ENCODE measurements at places on chromosomes 3 and 15.

DNA sequence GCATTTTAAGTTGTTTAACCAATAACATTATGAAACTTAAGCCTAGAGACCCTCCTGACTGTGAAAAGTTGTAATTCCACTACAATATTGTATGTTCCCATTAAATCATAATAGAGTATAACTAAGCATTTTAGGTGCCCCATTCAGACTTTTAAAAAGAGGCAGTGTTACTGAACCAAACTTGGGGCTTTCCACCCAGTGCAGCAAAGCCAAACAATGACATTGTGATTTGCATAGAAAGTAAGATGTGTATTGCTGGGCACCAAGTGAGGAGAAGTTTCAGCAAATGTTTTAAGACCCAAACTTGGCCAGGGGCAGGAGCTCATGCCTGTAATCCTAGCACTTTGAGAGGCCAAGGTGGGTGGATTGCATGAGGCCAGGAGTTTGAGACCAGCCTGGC is 706.2 kb downstream of the GRM7 start:
- no peak for DNase-seq

GRCh38 chr3:143165211-143165610 is 45.6 kb downstream of the CHST2 start:
- DNase-seq: no peak

- peak; percentile 62 for DNase-seq
These were observed 5.7 kb downstream of the LYSMD2 start for GRCh38 chr15:51731549-51732267.

DNA sequence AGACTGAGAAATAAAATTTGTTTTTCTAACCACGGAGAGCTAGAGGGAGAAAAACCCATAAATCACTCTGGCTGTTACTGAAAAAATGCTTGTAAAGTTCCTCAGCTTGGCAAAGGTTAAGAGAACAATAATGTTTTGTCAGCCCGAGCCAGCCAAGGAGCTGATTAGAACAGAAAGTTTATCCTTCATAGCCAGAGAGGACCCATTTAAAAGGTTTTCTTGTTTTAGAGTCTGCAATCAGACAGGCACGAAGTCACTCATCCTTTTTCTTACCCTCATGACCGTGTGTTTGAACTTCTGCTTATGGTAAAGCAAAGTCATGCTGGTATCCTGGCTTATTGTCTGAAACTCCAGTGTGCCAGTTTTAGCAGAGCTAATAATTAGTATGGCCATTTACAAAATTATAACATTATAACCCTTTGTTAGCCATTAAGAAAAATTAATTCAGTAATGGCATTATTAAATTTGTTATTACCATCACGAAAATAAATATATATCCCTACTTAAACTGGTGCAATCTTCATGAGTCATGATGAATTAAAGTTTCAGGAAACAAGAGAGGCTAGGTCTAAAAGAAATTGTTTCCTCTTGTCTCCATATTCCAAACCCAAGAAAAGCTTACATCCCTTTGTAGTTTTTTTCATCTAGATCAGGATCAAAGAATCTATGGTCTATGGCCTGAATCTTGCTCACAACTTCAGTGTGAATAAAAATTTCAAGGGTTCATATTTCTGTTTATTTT is 13.5 kb upstream of the STXBP5L start:
- peak; percentile 11 for DNase-seq

GRCh38 chr15:48645558-48646330 is at the start of gene FBN1:
TSS of gene FBN1 (minus strand) at chr15:48645709. CDS start at chr15:48644769, 940 bp downstream.
- DNase-seq: peak; percentile 94

DNA sequence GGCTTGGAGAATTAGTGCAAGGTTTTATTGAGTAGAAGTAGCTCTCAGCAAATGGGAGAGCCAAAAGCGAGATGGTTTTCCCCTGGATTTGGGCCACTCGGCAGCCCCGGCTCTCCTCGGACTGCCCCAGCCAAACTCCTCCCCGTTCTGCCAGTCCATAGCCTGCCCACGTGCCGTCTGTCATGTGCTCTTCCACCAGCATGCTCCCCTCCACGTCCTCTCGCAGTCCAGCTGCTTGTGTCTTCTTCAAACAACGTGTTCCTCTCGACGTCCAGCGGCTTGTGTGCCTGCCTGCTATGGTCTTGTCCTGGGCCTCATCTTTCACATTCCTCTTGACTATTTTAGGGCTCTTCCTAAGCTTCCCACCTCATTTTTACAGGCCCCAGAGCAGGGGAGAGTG is 16.7 kb upstream of the SECISBP2L start:
- DNase-seq: no peak

DNA sequence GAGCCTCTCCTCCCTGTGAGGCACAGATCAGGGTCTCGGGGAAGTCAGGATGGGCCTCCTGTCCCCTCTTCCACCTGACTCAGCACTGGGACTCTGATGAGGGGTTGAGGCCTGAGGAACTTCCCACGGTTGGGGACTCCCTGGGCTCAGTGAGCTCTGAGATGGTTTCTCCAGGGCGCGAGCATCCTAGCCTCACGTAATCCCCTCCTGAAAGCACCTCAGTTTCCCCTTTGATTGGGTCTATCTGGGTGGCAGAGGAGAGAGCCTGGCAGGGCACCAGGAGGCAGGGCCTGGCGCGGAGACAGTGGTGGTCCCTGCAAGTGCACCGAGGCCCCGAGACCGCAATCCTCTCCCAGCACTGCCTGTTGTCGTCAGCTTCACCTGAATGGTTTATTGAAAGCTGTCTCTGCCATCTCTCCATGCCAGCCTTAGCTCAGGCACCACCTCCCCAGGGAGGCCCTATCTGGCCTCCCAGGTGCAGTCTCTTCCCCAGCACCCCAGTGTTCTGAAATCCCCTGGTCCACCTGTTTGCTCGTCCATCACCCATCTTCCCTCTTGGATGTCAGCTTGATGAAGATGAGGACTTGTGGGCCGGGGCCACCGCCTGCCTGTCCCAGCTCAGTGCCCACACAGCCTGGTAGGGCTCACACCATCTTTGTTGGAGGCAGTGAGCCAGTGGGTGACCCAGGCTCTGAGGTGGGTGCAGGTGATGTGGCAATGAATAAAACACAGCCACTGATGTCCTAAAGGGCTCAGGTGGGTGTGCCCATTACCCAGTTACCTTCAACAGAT is 52.2 kb upstream of the PCSK6 start:
- no peak for DNase-seq

DNA sequence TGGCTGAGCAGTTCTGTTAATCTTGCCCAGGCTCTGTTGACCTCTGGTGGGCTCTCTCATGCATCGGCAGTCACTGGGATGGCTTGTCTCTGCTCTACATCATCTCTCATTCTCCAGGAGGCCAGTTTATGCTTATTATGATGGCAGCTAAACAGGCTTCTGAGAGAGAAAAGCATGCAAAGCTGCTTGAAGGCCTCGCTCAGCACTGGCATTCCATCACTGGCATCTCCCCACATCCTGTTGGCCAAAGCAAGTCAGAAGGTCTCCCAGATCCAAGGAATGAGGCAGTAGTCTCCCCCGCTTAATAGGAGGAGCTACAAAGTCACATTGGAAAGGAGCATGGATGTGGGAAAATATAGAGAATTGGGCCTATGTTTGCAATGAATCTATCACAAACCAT is 212.6 kb downstream of the ZNF621 start:
- DNase-seq: peak; percentile 10

- DNase-seq: peak; percentile 57
These were observed 28.7 kb downstream of the WWTR1 start for GRCh38 chr3:149628957-149629670.

DNA sequence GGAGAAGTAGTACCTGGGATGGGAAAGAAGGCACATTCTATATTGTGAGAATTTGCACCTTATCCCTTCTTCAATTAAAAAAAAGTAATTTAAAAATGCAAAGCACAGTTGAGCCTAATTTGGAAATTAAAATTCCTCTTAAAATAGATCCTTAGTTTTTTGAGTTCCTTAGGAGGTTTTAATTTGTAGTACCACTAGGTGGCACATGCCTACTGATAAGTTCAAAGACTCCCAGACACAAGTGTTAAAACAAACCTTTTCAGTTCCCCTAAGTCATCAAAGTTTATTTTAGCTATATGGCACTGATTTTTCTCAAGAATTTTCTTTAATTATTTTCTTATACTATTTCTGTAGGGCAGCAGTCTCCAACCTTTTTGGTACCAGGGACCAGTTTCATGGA is 127.6 kb upstream of the AZI2 start:
- DNase-seq: peak; percentile 42

DNA sequence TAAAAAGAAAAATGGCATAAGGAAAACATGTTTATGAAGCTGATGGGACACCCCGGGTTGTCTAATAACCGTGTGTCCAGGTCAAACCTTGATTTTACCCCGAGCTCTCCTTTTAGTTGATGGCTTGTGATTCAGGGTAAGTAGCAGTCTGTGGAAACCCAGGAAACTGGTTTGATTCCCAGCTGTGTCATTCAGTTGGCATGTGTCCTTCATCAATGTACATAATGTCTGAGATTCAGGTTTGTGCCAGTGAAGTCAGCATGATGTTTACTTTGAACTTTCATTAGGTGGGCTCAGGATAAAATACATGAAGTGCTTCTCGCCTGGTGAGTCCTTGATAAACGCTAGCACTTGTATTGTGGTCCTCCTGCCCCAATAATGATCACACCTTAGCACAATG is 4.3 kb upstream of the COPG1 start:
- no peak for DNase-seq

GRCh38 chr3:31157047-31157694 is 262.7 kb upstream of the GADL1 start:
- DNase-seq: peak; percentile 28

- peak; percentile 16 for DNase-seq
These were observed 198.5 kb upstream of the COL8A1 start for GRCh38 chr3:99439892-99440291.

DNA sequence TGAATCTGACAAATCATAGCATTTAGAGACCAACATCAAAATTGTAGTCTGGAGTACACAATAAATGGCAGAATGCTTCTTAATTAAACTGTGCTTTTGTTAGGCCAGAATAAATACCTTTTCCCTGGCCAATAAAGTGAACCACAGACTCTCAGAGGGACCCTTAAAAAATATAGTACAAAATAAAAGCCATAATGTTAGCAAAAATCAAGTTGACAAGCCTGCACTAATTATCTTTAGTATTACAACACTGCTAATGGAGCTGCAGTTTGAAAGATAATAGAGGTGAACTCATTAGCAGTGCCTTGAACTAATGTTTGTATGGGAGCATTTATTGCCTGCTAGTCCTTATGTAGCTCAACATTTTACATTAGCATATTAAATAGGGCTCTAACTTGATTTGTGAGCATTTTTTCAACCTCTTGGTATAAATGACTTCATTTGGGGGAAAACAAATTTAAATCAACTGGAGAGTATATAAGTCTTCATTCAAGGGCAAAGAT is 801.3 kb downstream of the EPHA3 start:
- DNase-seq: no peak

GRCh38 chr3:194888916-194889315 is 203.2 kb downstream of the FAM43A start:
- no peak for DNase-seq

GRCh38 chr3:38325256-38325655 is 21.3 kb upstream of the XYLB start:
- no peak for DNase-seq

DNA sequence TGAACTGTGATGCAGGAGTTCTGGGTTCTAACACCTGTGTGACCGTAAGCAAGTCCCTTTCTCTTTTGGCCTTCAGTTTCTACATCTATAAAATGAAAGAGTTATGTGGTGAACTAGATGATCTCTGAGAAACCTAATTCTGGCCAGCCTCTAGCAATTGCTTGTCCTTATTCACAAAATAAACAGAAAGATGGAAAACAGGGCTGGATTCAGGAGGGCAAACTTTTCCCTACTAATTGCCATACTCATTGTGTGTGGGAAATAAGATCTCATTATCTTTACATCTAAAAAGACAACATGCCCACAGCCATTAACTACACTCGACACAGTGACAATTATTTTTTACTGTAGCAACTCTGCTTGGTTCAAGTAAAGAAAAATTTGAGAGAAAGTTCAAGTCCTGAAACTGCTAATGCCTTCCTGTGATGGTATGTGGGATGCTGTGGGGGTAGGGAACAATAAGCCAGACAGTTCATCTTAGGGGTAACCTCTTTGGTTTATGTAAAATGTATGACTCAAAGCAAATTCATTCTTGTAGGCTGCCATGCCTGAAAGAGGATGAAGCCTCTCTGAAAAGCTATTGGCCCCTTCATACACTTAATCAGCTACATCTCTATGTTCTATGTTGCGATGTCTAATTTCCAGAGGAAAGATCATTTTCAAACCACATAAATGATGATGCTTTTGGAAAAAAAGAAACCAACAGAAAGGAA is 177.6 kb upstream of the BCL6 start:
- DNase-seq: peak; percentile 39

GRCh38 chr15:70323111-70323851 is 225.6 kb upstream of the TLE3 start:
- DNase-seq: peak; percentile 63

DNA sequence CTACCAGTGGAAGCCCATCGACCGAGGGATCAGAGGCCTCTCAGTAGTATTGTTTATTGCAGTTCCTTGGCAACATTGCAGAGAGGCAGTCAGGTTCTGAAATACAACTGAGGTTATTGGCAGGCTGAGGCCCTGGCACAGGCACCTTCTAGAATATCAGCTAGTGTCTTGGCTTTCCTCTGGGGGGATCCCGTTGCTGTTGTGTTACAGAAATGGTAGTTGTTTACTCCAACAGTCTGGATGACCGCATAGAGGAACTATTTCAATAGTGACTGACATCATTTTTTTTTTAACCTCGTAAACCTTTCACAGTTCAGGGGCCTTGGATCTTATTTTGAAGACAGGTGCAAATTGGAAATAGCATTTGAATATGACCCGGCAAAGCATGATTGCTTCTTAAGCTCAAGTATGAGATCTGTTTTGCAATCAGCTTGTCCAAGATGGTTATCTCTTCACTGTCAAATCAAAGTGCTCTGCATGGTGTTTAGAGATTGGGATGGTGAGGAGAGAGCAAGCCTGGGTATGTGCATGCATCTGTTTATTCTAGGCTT is 63.9 kb downstream of the PGPEP1L start:
- DNase-seq: no peak

DNA sequence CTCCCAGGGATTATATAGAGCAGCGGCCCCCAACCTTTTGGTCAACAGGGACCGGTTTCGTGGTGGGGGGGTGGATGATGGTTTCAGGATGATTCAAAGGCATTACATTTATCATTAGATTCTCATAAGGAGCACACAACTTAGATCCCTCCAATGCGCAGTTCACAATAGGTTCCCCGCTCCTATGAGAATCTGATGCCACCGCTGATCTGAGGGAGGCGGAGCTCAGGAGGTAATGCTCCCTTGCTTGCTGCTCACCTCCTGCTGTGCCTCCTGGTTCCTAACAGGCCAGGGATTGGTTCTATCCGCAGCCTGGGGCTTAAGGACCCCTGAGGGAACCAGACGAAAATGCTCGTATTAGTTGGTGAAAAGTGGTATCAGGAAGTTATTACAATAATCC is 1.3 kb upstream of the HACD2 start:
- peak; percentile 61 for DNase-seq

- no peak for DNase-seq
These were observed 13.9 kb downstream of the ITGB5 start for GRCh38 chr3:124873226-124873625.

DNA sequence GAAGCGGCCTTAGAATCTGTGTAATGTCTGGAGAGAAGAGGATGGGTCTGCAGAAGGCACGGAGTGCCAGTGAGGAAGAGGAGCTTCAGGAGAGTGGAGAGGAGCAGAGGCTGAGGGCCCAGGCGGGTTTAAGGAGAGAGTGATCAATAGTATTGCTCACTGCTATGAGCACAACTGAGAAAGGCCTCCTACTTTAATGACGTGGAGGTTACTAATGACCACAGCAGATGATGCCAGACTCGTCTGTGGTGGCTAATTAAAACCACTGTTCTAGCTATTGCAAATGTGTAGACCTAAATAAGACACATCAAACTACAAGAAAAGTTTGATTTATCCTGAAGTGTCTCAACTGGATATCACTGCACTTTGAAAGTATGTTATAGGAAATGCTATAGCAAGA is 33.2 kb downstream of the MTMR10 start:
- no peak for DNase-seq

- DNase-seq: no peak
These were observed 87.3 kb upstream of the PROK2 start for GRCh38 chr3:71872256-71872655.

Measured in RPMI7951 (cell line).